ENCODE measurements at places on chromosomes 3 and 15.

GRCh38 chr3:125150525-125151441, 61.8 kb downstream of the SLC12A8 start:
- DNase-seq, result peak; percentile 4

- no peak for DNase-seq
Observed at GRCh38 chr3:46318207-46318927, 35.5 kb upstream of the CCR2 start.

DNA sequence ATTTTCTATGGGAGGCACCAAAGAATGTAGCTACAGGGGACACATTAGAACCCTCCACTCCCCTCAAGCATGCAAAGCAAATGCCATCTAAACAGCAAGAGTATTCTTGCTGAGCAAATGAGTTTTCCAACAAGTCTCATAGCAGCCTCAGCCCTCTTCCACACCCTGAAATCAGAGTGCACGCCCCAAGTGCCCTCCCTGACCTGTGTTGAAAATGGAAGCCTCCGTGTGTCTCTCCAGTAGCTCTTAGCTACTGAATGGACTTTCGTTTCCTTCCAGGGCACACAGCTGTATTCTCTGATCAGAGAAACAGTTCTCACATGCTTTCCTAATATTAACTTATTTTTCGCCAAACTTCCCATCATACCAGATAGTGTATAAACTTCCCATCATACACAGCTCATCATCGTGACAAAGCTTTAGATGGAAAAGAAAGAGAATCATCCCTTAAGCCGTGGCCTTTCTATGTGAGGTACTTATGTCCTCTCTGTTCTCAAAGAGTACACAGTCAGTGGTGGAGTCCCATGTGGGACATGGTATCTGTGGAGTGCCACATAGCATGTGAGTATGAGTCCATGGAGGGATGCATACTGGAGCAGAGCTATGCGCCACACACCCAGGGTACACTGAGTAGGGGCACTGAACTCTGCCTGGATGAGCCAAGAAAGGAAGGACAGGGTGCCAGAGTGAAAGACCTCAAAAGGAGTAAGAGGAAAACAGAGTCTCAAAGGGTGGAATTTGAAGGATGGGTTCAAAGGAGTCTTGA, 434.5 kb downstream of the MCTP2 start:
- DNase-seq, result no peak

DNA sequence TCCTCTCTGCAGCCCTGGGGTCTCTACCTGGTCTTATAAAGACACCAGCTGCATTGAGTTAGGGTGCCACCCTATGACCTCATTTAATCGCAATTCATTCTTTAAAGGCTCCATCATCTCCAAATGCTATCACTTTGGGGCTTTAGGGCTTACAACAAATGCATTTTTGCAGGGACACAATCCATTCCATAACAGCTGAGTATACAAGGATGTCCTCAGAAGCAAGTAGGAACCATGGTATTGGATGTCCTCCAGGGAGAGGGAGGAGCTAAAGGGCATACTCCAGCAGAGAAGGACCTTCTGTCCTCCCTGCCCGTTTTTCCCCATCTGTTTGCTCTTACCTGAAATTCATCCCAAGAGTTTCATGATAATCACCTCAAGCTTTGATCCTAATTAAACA, 30.3 kb downstream of the UMPS start:
- DNase-seq, result no peak

DNA sequence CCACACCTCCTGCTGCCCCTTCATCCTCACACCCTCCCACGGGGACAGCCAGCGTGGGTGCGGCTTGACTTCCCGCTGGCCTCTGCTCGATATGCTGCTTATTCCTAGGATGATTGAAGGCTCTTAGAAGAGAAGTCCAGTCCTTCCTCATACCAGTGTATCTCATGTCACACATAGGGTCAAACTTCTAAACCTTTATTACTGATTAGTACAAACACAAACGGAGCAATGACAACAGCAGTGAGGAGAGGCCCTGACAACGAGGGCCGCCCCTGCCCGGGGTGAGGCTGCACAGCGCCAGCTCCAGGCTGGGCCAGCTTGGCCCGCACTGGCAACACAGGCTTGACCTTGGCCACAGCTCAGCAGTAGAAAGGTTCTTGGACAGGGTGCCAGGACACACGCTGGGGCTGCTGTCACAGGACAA, 3.7 kb downstream of the CIB1 start:
- DNase-seq, result no peak

- no peak for DNase-seq
Observed at GRCh38 chr3:34351882-34352777, 553.7 kb downstream of the PDCD6IP start.

DNA sequence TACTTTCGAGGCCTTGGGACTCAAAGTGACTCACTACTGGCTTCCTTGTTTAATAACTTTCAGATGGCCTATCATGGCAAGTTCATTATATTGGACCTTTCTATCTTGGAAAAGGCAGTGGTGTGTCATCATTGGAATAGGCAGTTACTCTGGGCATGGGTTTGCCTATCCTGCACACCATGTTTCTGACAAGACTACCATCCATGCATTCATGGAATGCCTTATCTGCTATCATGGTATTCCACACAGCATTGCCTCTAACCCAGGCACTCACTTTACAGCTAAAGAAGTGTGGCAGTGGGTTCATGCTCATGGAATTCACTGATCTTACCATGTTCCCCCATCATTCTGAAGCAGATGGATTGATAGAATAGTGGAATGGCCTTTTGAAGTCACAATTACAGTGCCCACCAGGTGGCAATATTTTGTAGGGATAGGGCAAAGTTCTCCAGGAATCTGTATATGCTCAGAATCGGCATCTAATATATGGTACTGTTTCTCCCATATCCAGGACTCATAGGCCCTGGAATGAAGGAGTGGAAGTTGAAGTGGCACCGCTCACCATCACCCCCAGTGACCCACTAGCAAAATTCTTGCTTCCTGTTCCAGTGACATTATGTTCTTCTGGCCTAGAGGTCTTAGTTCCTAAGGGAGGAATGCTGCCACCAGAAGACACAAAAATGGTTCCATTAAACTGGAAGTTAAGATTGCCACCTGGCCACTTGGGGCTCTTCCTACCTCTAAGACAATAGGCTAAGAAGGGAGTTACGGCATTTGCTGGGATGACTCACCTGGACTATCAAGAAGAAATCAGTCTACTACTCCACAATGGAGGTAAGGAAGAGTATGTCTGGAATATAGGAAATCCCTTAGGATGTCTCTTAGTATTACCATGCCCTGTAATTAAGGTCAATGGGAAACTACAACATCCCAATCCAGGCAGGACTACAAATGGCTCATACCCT, 1161.4 kb downstream of the SI start:
- no peak for DNase-seq

DNA sequence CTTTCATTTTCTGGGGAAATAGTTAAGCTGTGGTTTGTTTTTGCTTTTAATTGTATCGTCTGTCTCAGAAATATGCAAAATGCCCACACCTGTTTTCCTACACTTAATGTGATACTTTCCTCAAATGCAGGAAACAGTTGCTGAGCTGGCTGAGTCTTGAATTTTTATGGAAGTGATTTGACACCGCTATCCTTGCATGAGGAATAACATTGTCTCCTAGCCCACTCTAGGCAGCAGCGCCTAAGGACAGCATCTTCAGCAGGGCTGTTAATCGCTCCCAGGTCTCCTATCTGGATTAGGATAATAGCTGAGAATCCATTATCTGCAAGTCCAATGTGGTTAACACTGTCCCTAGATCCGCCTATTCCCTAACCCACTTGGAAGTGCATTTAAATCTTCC, 132.6 kb upstream of the NR2E3 start:
- no peak for DNase-seq

GRCh38 chr3:56914646-56915045, 112.9 kb upstream of the ARHGEF3 start:
- DNase-seq, result no peak

DNA sequence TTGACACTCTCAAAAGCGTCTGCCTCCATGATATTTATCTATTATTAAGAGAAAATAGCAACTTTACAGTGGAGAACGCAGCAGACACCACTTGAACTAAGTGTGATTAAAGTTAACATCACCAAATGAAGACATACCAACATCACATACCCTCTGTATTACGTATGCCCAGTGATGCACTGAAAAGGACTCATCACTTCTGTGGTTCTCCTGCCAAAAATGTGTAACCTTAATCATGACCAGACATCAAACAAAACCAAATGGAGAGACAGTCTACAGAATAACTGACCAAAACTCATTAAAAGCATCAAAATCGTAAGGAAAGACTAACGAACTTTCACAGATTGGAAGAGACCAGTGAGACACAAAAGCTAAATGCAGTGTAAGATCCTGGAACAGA, 103.2 kb downstream of the PPP2R3A start:
- DNase-seq, result no peak

GRCh38 chr15:26888761-26889160, 21.9 kb downstream of the GABRA5 start:
- no peak for DNase-seq

GRCh38 chr3:183114384-183115178, 15.3 kb upstream of the MCCC1 start:
- DNase-seq, result no peak

DNA sequence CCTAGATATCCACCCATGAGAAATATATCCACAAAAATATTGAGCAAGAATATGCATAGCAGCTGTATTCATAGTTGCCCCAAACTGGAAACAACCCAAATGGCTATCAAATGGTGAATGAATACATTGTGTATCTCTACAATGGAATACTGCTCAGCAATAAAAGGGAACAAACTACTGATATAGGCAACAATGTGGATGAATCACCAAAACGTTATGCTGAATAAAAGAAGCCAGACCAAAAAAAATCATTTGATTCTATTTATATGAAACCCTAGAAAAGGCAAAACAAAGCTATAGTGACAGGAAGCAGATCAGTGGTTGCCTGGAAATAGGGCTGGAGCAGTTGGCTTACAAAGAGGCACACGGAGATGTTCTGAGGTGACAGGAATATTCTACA, 15.5 kb upstream of the CMTM7 start:
- no peak for DNase-seq

GRCh38 chr15:27842526-27842925, 256.6 kb downstream of the OCA2 start:
- DNase-seq, result no peak

- no peak for DNase-seq
Observed at GRCh38 chr3:56469141-56469540, 874 bp upstream of the ERC2 start.

Measured in activated naive CD4-positive, alpha-beta T cell (primary cell).